Esophagus muscularis mucosa (tissue), 4 donors: ENCODE measurements at places on chromosomes 11 and 22. TPM values are rescaled to one million over a fixed set of nuclear protein-coding genes. Genes with fewer than 3 reads are reported as not detected.

The GPR83 gene
- 0.32 TPM for total RNA-seq

The ASCL2 gene
- total RNA-seq = 0.32 TPM

The VPREB3 gene
- not detected for total RNA-seq

The LINC01488 gene
- not detected for total RNA-seq

The MMP11 gene
- total RNA-seq = 6.2 TPM

- peak; percentile 55 for DNase-seq
Measured at GRCh38 chr11:8008212-8008611, 21.1 kb downstream of the EIF3F start.

GRCh38 chr11:1563697-1564534 lies 8.2 kb downstream of the DUSP8 start:
- no peak for DNase-seq

- no peak for DNase-seq
Measured at GRCh38 chr11:66299186-66299585, 7.5 kb downstream of the TMEM151A start.

- DNase-seq = no peak
Measured at GRCh38 chr11:66240781-66241136, 27.7 kb upstream of the RAB1B start.

DNA sequence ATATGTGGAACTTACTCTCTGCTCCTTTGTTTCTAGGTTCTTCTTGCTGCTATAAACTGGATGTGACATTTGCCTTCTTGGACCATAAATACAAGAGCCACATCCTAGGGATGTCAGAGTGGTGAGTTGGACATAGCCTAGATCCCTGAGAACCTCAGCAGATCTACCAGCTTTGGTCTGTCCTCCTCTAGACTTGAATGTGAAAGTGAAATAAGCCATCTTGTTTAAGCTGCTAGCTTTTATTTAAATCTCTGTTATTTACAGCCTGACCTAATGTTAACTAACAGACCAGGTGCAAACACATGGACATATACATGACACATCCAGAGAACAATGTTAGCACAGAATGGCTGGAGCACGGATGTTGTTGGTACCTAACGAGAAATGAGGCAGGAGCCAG lies 36.0 kb downstream of the SLN start:
- no peak for DNase-seq

DNA sequence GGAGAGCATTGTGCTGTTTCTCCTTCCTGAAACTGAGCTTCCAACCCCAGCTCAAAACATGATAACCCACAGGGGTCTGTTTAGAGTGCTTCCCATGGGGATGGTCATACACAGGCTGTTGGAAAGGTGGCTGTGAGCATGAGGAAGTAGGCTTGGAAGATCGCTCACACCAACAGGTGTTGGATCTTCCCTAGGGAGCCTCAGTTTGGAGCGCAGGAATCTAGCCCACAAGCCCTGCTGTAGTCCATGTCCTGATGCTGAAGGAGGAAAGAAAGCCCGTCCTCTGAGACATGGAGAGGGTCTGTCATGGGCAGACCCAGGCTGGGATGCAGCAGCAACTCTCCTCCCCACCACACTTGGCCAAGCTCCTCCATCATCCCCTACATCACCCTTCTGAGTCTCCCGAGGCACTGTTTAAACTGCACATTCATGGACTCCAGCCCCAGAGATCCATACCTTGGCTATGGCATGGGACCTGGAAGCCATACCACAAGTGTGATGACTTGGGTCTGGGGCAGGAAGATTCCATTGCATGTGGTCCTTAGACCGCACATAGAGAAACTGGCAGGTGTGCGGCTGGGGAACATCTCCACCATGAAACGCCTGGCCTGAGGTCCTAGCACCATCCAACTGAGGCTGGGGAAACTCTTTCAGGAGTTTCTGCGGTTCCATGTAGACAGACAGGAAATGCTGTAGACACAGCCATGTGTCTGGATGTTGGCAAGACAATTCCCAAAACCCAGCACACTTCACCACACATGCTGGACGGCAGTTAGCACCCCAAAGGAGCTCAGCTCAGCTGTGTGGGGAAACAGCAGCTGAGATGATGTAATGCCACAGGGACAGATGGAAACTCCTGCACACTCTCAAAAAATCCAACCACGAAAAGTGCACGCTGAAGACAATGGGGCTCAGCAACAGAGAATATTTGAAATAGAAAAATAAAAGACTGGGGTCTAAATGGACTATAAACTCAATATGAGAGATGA lies 27.6 kb upstream of the TTC12 start:
- no peak for DNase-seq

DNA sequence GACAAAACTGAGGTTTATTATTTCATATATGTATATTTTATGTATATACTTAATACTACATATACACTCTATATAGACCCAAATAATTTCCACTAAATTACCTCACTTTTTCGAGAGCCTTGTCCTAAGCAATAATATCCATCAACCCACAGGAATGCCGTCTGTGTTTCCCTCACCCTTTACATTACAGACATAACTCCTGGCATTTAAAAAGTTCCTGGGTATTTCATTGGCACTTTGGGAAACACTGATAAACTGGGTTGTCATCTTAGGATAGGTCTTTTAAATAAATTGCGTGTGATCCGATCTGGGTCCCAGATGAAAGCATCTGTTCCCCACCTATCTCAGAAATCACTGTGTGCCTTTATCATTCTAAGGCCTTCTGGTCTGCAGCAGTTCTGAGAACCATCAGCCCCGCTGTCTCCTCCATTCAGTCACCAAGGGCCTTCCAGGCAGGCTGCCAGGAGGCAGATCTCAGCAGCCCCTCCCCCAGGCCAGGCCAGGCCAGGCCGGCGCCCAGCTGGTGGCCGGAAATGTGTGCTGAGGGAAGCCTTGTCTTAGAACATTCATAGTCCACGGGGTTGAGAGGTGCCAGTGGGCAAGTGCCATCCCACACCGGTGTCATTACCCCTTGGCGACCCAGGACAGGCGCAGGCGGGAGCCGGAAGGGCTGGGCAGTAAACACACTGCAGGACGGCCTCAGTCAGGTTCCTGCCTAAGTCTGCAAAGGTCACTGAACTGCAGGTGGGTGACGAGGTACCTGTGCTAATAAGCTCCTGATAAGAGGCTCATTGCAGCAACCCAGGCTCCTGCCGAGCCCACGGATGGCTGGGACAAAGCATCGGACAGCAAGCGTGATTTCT lies 3.3 kb downstream of the FGF19 start:
- no peak for DNase-seq
